ENCODE measurements at places on chromosomes 6 and 20.

GRCh38 chr6:107867302-107867615 is 43.1 kb upstream of the SCML4 start:
- no peak for DNase-seq

- no peak for DNase-seq
These were observed 44.7 kb upstream of the SPDEF start for GRCh38 chr6:34600796-34601195.

GRCh38 chr20:32382102-32382950 is 24.2 kb downstream of the ASXL1 start:
- no peak for DNase-seq

DNA sequence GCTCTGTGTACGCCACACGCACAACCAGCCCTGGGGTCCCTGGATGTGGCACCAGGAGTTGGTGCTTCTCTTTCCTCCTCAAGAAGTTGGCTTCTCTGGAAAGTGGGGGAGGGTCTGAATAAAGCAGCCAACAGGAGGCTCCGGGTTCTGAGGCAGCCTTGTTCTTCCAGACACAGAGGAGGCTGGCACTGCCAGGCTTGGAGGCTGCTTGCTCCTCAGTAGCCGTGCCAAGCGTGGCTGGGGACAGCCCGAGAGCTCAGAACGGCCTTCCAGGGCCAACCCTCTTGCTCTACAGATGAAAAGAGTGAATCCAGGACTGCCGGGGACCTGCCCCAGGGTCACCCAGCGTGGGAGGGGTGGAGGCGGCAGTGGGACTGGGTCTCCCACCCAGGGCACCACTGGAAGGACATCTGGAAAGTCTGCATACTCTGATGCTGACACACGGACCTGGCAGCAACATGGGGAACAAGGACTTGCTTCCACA is 70.4 kb downstream of the SLC22A23 start:
- DNase-seq: no peak

DNA sequence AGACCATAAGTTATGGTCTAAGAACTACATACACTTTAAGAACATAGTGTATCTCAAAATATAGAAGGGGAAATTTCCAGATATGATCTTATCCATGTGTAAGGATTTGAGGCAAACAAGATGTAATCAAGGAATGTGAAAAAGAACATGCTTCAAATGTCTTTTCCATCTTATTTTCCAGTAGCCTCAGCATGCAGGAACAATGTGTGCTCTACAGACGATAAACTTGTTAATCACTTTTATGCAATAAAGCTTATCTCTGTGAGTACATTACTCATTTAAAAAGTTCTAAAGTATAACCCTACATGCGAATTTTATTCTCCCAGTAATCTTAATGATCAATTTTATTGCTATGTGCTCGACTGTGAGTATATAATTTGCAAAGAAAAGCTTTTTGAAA is 185.2 kb downstream of the ALDH8A1 start:
- no peak for DNase-seq

- no peak for DNase-seq
These were observed 538.3 kb upstream of the BTBD3 start for GRCh38 chr20:11379257-11380011.

- no peak for DNase-seq
These were observed 44.0 kb upstream of the UBR2 start for GRCh38 chr6:42519779-42520178.

GRCh38 chr20:60570481-60571277 is 612.5 kb downstream of the CDH26 start:
- no peak for DNase-seq

GRCh38 chr20:4091490-4092479 is 76.4 kb upstream of the RNF24 start:
- no peak for DNase-seq

GRCh38 chr6:15668918-15669317 is 6.1 kb upstream of the DTNBP1 start:
- DNase-seq: no peak

- DNase-seq: no peak
These were observed 1143.8 kb upstream of the MAP3K7 start for GRCh38 chr6:91730710-91731109.

GRCh38 chr20:51156041-51156982 is 133.4 kb upstream of the KCNG1 start:
- no peak for DNase-seq

- no peak for DNase-seq
These were observed 46.6 kb upstream of the MRPS10 start for GRCh38 chr6:42264162-42264851.

DNA sequence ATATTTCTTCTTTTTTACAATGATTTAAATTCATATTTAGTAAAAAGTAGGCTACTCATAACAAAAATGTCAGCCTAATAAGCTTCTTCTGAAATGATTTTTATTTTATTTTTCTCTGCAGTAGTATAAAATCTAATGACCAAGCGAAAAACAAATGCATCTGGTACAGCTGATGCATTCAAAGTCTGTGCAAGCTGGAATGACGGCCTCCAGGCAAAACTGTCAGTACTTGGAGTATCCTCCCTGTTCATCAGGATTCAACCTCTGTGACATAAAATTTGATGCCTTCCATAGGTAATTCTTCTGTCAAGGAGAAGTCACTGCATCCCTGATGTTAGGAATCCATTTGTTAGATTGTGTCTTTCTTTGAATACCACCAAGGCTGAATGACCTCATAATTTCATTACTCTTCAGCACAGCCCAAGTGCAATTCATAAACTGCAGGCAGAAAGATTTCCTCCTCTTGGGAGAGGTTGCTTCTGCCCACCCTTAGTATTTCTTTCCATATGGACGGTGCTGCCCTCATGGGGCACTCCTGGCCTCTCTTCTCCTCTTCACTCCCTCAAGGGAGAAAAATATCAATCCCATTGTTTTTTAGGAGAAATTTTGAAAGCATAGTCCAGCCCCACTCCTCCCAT is 146.4 kb upstream of the STXBP5 start:
- DNase-seq: no peak

GRCh38 chr6:16805243-16805950 is 44.1 kb upstream of the ATXN1 start:
- no peak for DNase-seq

DNA sequence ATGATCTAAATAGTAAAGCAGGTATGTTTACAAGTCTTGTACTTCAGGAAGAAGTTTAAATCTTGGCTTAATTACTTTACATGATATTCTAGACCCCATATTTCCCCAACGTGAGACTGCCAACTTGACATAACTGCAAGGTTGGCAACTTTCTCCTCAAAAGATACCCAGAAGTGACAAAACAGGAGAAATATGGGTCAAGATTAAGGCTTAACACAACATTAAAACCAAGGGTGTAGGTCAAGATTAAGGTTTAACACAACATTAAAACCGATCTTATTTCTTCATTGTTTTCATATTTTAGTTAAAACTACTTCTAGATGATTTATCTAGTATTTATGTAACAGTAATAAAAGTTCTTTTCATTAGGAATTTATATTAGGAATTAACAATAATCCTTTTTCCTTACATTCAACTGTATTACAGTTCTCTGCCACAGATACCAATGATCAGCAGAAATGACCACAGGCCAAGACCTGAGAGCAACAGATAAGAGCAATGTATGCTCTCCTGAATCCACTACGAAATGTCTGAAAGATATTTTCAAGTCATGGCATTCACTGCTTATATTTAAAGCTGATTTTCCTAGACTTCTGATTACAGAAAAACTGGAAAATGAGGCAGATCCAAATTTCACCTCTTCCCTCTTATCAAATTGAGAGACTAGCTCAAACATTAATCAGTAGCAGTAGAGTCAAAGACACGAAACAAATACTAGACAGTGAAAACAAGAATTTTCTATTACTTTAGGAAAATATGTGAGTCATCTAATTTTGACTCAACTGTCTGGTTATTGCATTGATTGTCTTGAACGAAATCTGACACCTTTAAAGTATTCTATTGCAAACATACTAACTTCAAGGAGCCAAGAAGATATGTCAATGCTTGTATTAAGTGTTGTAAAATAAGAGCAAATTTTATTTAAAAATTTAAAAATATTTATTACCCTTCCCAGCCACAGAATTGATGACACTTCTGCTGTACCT is 72.3 kb downstream of the RNGTT start:
- DNase-seq: no peak

DNA sequence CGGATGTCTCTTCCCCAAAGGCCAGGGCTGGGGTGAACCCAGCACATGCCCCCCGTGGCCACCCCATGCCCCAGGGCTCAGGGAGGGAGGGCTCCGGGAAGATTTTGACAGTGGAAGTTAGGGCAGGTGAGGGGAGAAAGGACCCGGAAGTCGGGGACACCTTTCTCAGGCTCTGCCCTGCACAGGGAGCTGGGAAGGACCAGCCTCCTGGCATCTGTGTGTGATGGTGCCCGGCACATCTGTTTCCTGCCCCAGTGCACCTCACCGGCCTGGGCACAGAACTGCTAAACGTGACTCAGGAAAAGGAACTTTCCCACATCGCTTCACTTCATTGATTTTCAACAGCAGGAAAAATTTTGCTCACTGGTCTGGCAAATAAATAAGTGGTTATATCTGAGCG is 141.1 kb upstream of the AFDN start:
- no peak for DNase-seq

GRCh38 chr6:31737315-31737990 is 1.1 kb upstream of the CLIC1 start:
- no peak for DNase-seq

DNA sequence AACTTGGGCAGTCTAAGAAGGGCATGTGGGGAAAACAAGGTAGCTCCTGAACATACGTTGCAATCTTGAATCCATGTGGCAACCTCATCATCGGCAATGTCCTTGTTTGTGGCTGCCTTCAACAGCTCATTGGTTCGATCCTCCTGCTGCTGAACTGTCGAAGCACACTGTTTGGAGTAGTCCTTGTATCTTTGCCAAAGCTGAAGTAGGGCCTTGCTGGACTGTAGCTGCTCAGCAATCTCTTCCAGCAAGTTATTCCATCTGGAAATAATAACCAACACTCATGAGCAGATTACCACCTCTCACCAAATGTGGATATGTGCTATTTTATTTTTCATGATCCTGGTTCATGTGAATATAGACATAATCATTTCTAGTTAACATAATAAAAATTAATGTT is 413.3 kb downstream of the ESR1 start:
- no peak for DNase-seq

GRCh38 chr6:107656883-107657282 is 167.0 kb downstream of the SOBP start:
- no peak for DNase-seq

- no peak for DNase-seq
These were observed 183.1 kb downstream of the PRDM13 start for GRCh38 chr6:99789767-99790166.

GRCh38 chr6:76472858-76473257 is 400.4 kb upstream of the IMPG1 start:
- no peak for DNase-seq

DNA sequence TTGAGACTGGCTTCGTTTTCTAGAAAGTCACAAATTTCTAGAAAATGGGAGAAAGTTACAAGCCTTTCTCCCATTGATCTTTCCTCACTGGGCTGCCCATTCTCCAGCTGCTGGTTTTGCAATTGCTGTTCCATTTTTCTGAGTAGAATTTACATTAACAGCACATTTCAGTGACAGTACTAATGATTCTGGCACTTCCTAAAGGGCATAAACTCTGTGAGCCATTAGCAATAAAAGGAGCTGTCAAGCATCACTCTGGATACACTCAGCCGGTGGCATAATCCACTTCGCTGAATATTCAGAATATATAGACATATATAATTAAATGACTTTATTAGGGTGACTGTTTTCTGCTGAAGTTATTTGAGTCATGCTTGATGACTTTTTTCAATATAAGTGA is 6.7 kb upstream of the SSTR4 start:
- DNase-seq: no peak

DNA sequence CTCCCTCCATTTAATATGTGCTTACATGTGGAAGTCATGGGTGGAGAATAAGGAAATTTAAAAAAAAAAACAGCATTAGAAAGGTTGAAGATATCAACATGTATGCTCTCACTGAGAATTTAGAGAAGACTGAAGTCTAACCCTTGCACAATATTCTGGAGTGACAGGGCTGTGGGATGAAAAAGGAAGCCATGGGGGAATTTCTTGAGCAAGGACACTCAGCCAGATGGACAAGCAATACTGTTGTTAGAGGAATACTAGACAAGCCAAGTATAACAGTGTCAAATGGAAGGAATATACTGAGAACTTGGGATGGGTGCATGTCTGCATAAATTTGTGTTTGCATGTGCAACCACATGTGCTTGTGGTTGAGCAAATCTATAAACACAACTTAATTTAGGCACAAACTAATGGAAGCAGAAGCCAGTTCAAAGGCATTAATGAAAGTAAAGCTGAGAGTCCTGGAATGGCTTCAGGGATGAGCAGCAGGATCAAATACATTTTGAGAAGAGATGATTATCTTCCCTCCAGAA is 119.7 kb downstream of the ADGRB3 start:
- DNase-seq: no peak

GRCh38 chr6:40807484-40807883 is 220.3 kb upstream of the LRFN2 start:
- DNase-seq: no peak

GRCh38 chr20:44917399-44917798 is 7.5 kb downstream of the PABPC1L start:
- DNase-seq: no peak

DNA sequence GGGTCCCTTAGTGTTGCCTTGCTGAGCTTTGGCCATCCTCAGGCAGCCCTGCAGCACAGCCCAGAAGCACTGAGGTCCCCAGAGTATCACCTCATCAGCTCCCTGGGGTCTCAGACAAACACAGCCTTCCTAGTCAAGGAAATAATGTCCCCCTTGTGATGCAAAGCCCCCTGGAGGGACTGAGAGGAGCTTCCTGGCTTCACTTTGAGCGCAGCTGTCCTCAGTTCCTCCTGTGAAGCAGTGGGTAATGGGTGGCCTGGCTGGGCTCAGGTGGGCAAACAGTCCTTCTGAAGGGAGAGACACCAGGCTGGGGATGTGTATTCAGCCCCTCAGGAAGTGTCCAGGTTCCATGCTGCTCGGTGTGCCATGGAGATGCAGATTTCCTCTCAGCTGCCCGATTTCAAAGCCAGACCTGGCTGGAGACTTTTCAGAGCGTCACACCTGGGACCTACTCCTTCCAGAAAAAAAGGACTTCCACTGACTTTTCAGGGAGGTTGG is 79.2 kb upstream of the FOXA2 start:
- DNase-seq: no peak

GRCh38 chr6:113854531-113855499 is 2.3 kb upstream of the MARCKS start:
- DNase-seq: no peak

DNA sequence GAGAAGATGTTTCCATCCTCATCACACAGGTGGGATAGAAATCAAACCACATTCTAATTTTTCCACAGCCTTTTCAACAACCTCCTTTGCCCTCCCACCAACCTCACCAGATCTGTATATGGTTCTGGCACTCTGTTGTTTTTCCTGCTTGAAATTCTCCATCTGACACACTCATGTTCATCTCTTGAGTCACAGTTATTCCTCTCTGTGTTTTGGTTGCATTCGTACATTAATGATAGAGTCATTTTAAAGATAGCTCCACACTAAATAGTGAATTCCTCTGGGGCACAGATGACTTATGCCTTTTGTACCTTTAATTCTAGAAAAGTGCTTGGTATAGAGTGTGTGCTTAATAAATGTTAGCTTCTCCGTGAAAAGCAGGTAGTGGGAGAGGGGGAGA is 1.4 kb upstream of the GCLC start:
- DNase-seq: no peak
